Purkinje cell (primary cell): ENCODE measurements at places on chromosomes 7 and 10. TPM values are rescaled to one million over a fixed set of nuclear protein-coding genes. Genes with fewer than 3 reads are reported as not detected.

ARHGAP21 gene
- polyA plus RNA-seq = 25.7 and 41.2 TPM in 2 replicates

DOCK1 gene
- 4.6 and 15.4 TPM in 2 replicates for polyA plus RNA-seq

FEZF1 gene
- polyA plus RNA-seq = not detected in 2 replicates

FRAT2 gene
- 1.8 and 2.5 TPM in 2 replicates for polyA plus RNA-seq

GIMAP2 gene
- polyA plus RNA-seq = 0.50 and 1.0 TPM in 2 replicates

EMX2 gene
- not detected in 2 replicates for polyA plus RNA-seq

CAMK1D gene
- 3.1 and 8.0 TPM in 2 replicates for polyA plus RNA-seq

GPR141 gene
- not detected in 2 replicates for polyA plus RNA-seq

NME8 gene
- not detected in 2 replicates for polyA plus RNA-seq

TMEM273 gene
- not detected in 2 replicates for polyA plus RNA-seq

SPDYE11 gene
- polyA plus RNA-seq = 1.4 and 2.2 TPM in 2 replicates

EDRF1 gene
- polyA plus RNA-seq = 10.0 and 15.5 TPM in 2 replicates

BHLHA15 gene
- not detected in 2 replicates for polyA plus RNA-seq

MTURN gene
- polyA plus RNA-seq = 13.1 and 24.7 TPM in 2 replicates

ZNF107 gene
- 3.2 and 9.0 TPM in 2 replicates for polyA plus RNA-seq

PDE6C gene
- polyA plus RNA-seq = 0.09 TPM in 1 of 2 replicates, not detected in the other

TAF5 gene
- polyA plus RNA-seq = 2.5 and 6.7 TPM in 2 replicates

CPEB3 gene
- 22.4 and 23.4 TPM in 2 replicates for polyA plus RNA-seq

UNCX gene
- 0.12 TPM in 1 of 2 replicates, not detected in the other for polyA plus RNA-seq

ADAM8 gene
- polyA plus RNA-seq = 0.11 TPM in 1 of 2 replicates, not detected in the other

HMX3 gene
- polyA plus RNA-seq = not detected in 2 replicates

PRKG1 gene
- 71.9 and 117 TPM in 2 replicates for polyA plus RNA-seq

AKR1C8 gene
- polyA plus RNA-seq = not detected in 2 replicates

TMEM72 gene
- polyA plus RNA-seq = 12.5 and 22.1 TPM in 2 replicates

HOXA10 gene
- not detected in 2 replicates for polyA plus RNA-seq

SCRN1 gene
- 22.5 and 28.2 TPM in 2 replicates for polyA plus RNA-seq

VAX1 gene
- 0.51 TPM in 1 of 2 replicates, not detected in the other for polyA plus RNA-seq

BAMBI gene
- 78.8 and 114 TPM in 2 replicates for polyA plus RNA-seq

WNT8B gene
- polyA plus RNA-seq = not detected in 2 replicates

ZNF239 gene
- polyA plus RNA-seq = 10.9 and 16.4 TPM in 2 replicates

SSC4D gene
- polyA plus RNA-seq = 0.32 and 0.40 TPM in 2 replicates

ZNF485 gene
- polyA plus RNA-seq = 2.7 and 3.3 TPM in 2 replicates

CH25H gene
- not detected in 2 replicates for polyA plus RNA-seq

PRSS37 gene
- polyA plus RNA-seq = 0.39 and 1.6 TPM in 2 replicates

OR13A1 gene
- not detected in 2 replicates for polyA plus RNA-seq

SDK1 gene
- 0.91 and 1.4 TPM in 2 replicates for polyA plus RNA-seq

GIMAP8 gene
- polyA plus RNA-seq = 0.38 TPM in 1 of 2 replicates, not detected in the other

FOXI2 gene
- polyA plus RNA-seq = not detected in 2 replicates

GPR37 gene
- 2.7 TPM in 1 of 2 replicates, not detected in the other for polyA plus RNA-seq

MYO1G gene
- 0.31 TPM in 1 of 2 replicates, not detected in the other for polyA plus RNA-seq

NPFFR1 gene
- polyA plus RNA-seq = 0.13 and 0.71 TPM in 2 replicates

PNLIPRP1 gene
- not detected in 2 replicates for polyA plus RNA-seq

SGCE gene
- polyA plus RNA-seq = 101 and 106 TPM in 2 replicates

PPIF gene
- 13.1 and 15.9 TPM in 2 replicates for polyA plus RNA-seq

PRSS1 gene
- polyA plus RNA-seq = not detected in 2 replicates

SAP25 gene
- not detected in 2 replicates for polyA plus RNA-seq

MPP7 gene
- polyA plus RNA-seq = 1.1 and 2.8 TPM in 2 replicates
